ENCODE measurements at places on chromosomes 3 and 15.

- DNase-seq, result no peak
Measured at GRCh38 chr3:178041931-178042330, 494.3 kb upstream of the KCNMB2 start.

- DNase-seq, result no peak
Measured at GRCh38 chr3:37997791-37998370, 7.3 kb downstream of the VILL start.

DNA sequence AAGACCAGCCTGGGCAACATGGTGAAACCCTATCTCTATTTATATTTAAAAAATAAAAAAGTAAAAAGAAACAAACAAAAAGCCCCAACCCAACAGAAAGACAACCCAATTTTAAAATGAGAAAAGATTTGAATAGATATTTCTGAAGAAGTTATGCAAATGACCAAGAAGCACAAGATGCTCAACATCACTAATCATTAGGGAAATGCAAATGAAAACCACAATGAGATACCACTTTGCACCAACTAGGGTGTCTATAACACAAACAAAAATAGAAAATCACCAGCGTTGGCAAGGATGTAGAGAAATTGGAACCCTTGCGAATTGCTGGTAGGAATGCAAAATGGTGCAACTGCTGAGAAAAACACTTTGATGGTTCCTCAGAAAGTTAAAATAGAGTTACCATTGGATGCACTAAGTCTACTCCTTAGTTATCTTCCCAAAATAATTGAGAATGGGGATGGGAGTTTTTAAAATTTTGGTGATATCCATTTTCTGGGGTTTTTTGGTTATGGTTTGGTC is 45.8 kb upstream of the CCNB2 start:
- DNase-seq, result no peak

DNA sequence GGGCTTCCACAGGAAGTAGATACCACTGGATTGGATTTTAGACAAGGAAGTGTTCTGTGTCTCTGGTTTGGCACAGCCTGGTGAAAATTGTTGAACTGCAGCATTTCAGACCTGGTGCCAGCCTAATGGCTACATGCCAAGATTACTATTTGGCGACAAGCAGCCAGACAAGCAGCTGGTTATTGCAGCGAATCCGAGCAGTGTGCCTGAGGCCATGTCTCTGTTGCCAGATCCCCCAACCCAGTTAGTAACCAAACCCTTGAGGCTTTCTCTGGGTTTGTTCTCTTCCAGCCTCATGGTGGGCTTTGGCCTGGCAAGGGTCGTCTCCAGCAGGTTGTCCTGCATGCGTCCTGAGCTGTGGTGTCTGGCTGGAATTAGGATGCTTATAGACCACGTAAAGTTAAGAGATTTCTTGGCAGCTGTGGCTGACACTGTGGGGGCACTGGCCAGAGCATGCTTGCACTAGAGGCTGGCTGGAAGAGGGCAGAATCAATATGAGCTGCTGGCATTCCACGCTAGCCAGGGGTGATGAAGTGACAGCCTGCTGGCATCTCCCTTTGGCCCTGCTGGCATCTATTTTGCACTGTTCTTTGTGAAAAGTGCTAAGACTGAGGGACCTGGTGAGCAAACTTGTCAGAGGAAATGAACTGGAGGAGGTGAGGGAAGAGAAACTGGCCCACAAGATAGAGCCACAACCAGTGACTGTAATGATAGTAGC is 172.6 kb downstream of the RBMS3 start:
- DNase-seq, result no peak

DNA sequence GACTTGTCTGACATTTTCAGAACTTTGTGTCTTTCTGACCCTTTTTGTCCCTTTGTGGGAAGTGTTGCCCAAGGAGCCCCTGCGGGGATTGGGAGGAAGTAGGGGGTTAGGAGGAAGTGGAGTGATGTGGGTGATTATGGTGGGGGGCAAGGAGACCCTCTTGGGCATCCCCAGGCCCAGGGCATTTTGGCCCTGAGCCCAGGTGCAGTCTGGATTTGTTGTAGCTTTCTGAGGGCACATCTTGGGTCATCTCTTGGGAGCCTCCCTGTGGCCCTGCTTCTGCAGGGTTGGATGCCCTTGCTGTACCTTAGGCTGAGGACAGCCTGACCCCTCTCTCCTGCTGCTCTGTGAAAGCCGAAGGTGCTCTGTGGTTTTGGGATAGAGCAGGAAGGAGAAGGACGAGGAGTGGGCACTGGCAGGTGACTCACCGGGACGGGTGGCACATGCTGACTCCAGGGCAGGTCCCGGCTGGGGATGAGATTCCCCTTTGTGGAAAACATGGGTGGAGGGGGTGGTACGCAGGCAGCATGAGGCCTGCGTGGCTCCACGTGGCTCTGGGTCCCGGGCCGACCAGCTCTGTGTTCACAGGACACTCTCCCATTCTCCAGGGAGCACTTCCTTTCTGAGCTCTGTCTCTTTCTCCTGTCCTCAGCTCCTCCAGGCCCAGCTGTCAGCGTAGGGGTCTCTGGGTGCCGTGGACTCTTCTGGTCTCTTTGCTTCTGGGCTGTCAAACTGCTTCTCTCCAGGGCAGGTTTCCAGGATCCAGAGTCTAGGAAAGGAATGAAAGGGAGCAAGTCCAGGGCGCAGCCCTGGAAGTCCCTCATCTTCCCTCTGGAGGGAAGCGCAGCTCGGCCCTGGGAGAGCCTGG is 11.8 kb downstream of the CD276 start:
- DNase-seq, result no peak
